ENCODE measurements at places on chromosomes 11 and 22. TPM values are rescaled to one million over a fixed set of nuclear protein-coding genes. Genes with fewer than 3 reads are reported as not detected.

Gene FAM227A
- 0.28 TPM for total RNA-seq

- DNase-seq, result no peak
Measured at GRCh38 chr22:39368461-39368911, 18.7 kb downstream of the SYNGR1 start.

DNA sequence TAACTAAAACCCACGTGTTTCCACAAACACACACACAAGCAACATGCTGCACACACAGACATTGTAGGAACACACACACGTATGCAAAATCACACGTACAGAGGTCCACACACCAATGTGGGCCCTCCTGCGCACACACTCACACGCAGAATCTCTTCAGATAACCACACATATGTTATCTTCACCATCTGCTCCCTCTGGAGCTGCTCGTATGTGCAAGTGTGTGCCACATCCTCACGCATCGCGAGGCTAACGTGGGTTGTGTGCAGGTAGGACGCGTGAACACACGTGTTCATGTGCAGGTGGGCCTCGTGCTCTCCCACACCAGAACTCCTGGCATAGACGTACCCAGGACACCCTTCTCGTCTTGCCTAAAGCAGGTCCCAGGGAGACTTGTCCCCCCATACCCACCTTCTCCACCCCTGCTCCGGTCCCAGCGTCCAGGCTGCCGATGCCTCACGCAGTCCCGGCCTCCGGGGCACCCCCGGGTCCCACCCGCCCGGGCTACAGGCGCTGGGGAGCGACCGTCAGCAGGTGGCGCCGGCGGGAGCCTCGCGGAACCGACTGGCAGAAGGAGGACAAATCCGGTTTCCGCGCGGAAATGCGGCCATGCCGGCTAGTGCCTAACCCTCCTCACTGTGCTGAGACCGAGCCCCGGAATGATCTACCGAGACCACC lies 10.3 kb upstream of the IGSF9B start:
- peak; percentile 58 for DNase-seq

GRCh38 chr11:86593833-86594232 lies 78.6 kb downstream of the ME3 start:
- DNase-seq, result no peak

Gene SEZ6L
- total RNA-seq, result not detected

DNA sequence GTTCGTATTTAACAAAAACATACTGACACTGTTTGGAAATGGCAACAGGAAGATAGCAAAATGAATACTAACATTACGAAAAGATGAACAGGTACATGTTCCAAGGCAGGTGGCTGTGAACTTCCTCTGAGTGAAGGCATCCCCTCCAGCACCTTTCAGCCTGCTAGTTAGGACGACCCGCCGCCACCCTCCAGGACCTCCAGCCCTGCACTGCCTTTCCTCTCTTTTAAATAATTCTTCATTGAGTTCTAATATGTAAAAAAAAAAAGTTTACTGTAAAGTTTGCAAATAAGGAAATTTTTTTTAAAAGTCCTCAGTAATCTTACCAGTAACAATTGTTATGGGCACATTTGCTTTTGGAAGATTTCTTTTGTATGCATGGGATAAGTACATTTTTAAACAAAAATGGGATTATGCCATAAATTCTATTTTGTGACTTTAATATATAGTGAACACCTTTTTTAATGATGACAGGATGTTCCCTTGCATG lies 6.0 kb downstream of the NEAT1 start:
- DNase-seq, result no peak

Gene LIF
- 932 TPM for total RNA-seq

Gene PICALM
- total RNA-seq, result 213 TPM

GRCh38 chr11:8948886-8949285 lies 6.1 kb upstream of the ASCL3 start:
- DNase-seq, result no peak

DNA sequence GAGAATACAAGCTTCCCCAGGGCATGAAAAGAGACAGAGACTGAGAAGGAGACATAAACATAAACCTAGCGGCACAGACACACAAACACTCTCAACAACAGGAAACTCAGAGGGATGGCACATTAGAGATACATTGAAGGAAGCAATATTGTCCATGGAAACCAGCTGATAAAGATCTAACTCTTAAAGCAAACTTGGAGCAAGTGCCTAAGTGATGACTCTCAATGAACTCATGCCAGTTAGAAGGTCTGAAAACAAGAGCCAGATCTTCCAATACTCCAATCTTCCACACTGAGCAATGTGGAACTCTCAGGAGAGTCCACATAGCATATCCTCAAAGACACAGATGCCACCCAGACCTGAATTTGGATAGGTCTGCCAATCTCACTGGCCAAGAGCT lies 168.8 kb upstream of the ISX start:
- no peak for DNase-seq

DNA sequence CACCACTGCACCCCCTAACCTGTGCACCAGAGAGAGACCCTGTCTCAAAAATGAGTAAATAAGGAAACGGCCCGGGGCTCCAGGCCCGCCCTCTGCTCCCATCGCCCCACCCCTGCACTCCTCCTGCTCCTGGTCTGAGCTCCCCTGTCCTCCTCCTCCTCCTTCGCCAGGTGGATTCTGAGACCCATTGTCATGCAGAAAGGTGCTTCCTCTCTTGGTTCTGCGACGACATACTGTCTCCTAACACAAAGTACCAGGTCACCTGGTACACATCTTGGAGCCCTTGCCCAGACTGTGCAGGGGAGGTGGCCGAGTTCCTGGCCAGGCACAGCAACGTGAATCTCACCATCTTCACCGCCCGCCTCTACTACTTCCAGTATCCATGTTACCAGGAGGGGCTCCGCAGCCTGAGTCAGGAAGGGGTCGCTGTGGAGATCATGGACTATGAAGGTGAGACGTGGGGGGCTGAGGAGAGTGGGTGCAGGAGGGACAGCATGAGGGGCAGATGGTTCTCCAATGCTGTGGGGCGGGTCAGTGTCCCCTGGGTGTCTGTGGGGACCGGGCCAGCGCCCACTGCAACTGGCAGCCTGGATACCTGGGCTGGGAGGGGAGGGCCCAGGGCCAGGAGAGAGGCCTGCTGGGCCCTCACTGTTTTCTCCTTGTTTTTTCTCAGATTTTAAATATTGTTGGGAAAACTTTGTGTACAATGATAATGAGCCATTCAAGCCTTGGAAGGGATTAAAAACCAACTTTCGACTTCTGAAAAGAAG lies 3.1 kb upstream of the APOBEC3D start:
- no peak for DNase-seq

Gene C11orf42
- total RNA-seq, result not detected

DNA sequence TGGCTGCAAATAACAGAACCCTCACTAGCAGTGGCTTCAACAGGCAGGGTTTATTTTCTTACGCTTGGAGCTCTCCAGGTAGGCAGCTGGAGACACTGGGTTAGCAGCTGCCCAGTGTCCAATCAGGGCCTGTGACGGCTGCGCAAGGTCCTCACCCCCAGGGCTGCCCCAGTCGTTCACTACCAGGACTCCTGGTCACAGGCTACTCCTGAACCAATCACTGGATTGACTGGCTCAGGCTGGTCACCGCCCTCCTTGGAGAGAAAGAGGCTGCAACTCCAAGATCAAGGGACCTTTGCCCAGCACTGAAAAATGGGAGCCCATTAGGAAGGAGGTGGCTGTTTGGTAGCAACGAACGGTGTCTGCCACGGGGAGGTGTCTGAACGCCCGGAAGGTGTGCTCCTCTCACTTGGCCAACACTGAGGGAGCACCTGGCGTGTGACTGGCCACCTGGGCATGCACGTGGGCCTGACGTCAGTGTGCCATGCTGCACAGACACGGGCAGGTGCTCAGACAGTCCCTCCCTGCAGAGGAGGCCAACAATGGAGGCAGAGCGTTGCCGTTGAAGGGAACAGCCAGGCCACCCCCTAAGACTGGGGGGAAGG lies 5.1 kb downstream of the ARSA start:
- no peak for DNase-seq

Gene SEPTIN3
- total RNA-seq, result 8.5 TPM

GRCh38 chr11:115214644-115215234 lies 289.5 kb downstream of the CADM1 start:
- DNase-seq, result no peak

GRCh38 chr11:119504371-119504770 lies 81.4 kb upstream of the THY1 start:
- no peak for DNase-seq

GRCh38 chr11:16155448-16155847 lies 200.9 kb downstream of the SOX6 start:
- DNase-seq, result no peak

DNA sequence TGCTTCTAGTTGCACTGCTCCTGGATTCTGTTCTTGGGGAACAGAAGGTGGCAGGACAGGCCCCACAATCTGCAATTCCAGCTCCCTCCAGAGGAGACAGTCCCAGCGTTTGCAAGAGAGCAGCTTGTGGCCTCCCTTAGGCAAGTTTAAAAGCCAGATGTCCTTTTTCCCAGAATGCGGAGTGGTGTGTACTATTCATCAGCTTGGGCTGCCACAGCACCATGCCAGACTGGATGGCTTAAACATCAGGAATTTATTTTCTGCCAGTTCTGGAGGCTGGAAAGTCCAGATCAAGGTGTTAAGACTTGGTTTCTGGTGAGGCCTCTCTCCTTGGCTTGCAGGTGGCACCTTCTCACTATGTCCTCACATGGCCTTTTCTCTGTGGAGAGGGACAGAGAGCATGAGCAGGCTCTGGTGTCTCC lies 11.7 kb downstream of the MIAT start:
- no peak for DNase-seq

DNA sequence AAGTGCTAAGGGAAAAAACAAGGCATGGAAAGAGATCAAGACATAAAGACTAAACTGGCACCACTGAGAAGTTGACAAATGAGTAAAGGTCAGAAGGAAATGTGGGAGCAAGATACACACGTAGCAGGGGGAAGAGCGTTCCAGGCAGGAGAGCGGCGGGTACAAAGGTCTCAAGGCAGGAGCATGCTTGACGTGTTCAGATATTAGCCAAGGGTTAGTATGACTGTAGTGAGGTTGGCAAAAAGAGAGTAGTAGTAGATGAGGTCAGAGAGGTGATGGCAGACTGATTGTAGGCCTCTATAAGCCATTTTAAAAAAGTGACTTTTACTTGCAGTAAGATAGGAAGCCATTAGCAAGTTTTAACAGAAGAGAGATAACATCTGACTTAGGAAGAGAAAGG lies 9.9 kb downstream of the SYT9 start:
- DNase-seq, result no peak

DNA sequence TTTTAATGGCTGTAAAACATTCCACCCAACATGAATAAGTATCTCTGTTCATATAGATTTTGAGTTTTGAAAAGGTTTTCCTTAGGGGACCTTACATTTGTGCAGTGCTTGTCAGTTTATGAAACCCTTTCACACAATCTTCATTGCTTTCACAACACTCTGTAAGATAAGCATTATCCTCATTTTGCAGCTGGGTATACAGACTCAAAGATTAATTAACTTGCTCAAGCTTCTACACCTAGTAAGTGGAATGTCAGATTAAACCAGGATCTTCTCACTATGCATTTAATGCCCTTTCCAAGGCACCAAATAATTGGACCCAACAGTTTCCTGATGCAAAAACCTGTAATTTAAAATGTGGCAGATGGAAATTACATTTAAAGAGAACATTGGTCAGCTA lies 11.6 kb upstream of the GAB2 start:
- DNase-seq, result no peak

Gene BDNF
- total RNA-seq, result not detected

- no peak for DNase-seq
Measured at GRCh38 chr11:77468527-77468926, 5.4 kb downstream of the PAK1 start.

- DNase-seq, result no peak
Measured at GRCh38 chr22:17137170-17137569, 16.0 kb upstream of the TMEM121B start.

GRCh38 chr11:36034551-36035331 lies 90.9 kb downstream of the LDLRAD3 start:
- DNase-seq, result no peak

- no peak for DNase-seq
Measured at GRCh38 chr11:27242591-27242990, 120.4 kb downstream of the CCDC34 start.

Gene HEPN1
- total RNA-seq, result not detected

DNA sequence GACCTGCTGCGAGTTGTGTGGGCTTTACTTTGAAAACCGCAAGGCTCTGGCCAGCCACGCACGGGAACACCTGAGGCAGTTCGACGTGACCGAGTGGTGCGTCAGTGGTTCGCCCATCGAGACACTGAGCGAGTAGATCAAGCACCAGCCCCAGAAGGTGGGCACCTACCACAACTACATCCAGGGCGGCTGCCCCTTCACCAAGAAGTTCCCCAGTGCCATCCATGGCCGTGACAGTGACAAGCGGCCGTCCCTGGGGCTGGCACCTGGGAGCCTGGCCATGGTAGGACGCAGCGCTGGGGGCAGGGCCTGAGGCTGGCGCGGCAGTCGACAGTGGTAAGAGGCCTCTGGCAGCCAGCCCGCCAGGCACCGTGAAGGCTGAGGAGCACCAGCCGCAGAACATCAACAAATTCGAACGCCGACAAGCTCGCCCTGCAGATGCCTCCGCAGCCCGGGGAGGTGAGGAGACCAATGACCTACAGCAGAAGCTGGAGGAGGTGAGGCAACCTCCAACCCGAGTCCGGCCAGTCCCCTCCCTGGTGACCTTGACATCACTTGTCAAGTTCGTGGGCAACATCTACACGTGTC lies 545.2 kb upstream of the CCDC179 start:
- DNase-seq, result no peak

GRCh38 chr11:33906484-33907186 lies 14.8 kb upstream of the LMO2 start:
- no peak for DNase-seq

GRCh38 chr11:34860034-34860433 lies 56.1 kb downstream of the APIP start:
- DNase-seq, result no peak

- DNase-seq, result no peak
Measured at GRCh38 chr11:72347691-72348090, 86.6 kb downstream of the CLPB start.

Gene DDT
- 112 TPM for total RNA-seq

- DNase-seq, result peak; percentile 38
Measured at GRCh38 chr22:46737105-46737975, 712 bp downstream of the CERK start.

Gene CAVIN3
- total RNA-seq, result 84.3 TPM

Gene TMPRSS4
- not detected for total RNA-seq

GRCh38 chr11:103988595-103988969 lies 47.9 kb upstream of the DDI1 start:
- DNase-seq, result no peak

Gene C2CD2L
- 24.6 TPM for total RNA-seq

DNA sequence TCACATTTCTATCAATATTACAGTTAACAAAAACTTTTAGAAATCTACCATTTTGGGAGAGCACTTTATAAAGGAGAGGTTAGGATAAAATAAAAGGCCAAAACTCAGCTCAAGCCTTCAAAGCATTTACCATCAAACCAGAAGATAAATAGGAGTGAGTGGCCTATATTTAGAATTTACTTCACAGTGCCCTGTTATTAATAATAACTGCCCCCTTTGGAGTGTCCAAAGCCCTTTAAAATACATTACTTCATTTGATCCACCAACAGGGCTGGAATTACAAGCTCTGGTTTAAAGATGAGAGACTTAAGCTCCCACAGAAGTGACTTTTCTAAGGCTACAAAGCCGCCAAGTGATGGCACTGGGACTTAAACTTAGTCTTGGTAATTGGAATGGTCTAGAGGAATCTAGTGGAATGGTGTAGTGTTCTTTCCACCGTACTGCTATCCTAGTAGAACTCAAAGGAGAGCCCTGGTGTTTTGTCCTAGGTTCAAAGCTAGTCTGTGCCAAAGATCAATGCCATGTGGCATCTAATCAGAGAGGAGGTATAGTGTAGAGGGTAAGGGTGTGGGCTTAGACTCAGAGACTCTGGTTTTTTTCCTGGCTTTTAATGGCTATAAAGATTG lies 21.2 kb upstream of the MTMR3 start:
- no peak for DNase-seq

GRCh38 chr22:41899992-41900651 lies 14.8 kb downstream of the SHISA8 start:
- no peak for DNase-seq
